GM12878 (cell line): ENCODE measurements at places on chromosomes 12 and 14.

DNA sequence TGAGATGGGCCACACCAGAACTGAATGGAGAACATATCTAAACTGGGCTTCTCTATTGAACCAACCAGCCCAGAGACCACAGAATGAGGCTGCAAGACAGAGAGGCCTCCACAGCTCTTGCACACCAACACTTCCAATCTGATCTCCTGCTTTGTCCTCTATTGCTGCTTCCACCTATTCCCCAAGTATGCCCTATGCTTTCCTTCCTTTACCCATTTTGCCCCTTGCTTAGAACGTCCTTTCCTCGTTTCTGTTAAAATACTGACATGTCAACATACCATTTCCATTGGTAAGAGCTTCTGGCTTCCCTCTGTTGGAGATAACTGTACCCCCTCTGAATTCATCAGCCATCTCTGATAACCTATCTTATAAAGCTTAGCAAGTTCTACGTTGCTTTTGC, 2.8 kb downstream of the SLC2A13 start:
- DNase-seq, result no peak

DNA sequence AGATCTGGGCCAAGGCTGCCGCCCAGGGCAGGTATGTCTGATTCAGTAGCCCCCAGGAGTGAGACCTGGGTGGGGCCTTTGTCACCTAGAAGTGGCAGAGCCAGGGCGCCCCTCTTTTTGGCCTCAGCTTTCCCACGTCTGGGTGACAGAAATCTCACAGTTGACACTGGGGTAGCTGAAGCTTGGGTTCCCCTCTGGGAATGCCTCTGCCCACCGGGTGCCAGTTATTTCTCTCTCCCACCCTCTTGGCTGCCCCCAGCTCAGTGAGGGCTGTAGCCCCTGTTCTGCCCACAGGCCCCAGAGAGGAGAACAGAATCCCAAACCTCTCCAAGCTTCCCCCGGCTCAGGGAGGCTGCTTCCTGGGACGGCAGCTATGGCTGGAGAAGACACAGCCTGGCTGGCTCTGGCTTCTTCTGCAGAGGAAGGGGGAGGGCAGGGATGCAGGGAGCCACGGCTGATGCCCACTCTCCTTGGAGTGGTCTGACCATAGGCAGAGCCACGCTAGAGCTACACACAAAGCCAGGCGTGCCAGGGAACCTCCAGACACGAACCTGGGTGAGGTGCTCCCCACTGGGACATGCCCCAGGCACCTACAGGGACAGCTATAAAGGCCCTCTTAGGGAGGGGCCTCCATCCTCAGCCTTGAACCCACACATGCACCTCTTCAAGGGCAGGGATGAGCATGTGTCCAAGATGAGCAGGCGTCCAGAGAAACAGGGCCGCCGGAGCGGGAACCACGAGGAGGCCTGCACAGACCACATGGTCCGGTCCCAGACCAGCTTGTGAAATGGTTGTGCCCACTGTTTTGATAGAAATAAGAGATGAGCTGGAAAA, 51.7 kb downstream of the BEGAIN start:
- DNase-seq, result no peak

DNA sequence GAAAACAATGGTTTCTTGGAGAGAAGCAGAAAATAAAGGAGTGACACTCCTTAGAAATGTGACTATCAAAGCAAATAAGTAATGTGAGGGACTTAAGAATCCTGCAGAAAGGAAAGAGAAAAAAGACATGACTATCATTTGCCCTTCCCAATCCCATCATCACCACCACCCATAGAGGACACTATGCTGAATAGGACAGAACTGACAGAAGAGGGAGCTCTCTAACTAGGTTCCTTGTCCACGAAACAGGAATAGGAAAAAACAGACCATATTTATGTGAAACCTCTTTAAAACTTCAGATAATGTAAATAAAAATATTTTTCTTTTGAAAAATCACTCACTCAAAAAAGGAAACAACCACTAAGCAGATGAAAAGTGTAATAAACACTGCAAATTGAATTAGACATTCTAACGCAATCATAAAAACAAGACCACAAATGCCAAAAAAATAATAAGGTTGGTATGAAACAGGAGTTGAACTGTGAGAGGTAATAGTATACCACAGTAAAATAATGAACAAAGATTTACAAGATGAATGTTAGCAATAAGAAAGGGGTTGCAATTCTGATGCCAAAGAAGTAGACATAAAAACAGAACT, 24.1 kb downstream of the KLRD1 start:
- DNase-seq, result no peak

DNA sequence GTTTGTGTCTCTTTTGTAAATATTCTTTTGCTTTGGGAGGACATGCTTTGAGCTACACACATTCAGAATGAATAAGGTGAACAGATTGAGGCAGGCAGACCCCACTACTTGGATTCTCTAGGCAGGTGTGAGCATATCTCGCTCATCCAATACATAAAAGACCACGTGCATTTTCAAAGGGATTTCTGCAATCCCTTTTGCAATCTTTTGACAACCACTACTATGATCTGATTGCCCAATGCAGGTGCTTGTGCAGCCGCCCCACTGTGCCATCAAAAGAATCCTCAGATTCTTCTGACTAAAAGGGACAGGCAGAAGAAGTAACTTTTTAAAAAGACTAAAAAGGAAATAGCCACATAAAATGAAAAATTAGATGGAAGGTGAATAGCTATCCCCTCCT, 341.4 kb downstream of the BMP4 start:
- DNase-seq, result no peak
